ENCODE measurements at places on chromosomes 1 and 21. TPM values are rescaled to one million over a fixed set of nuclear protein-coding genes. Genes with fewer than 3 reads are reported as not detected.

TMPRSS3 gene
- total RNA-seq = not detected

ZSCAN20 gene
- 15.1 TPM for total RNA-seq

HES2 gene
- not detected for total RNA-seq

CLDN17 gene
- total RNA-seq = not detected

DIO1 gene
- total RNA-seq = not detected

Data from smooth muscle cell of the umbilical artery (primary cell).